ENCODE measurements at places on chromosomes 16 and 17. TPM values are rescaled to one million over a fixed set of nuclear protein-coding genes. Genes with fewer than 3 reads are reported as not detected.

- no peak overlapping the region for H3K4me3 ChIP-seq
- H3K4me1 ChIP-seq: no peaks in the 10 kb centered on the region
- H3K27ac ChIP-seq: no peak overlapping the region
Observed at GRCh38 chr16:28324887-28325279, 32.6 kb downstream of the SBK1 start.

XYLT1 gene
- total RNA-seq: 11.1 TPM

- H3K27me3 ChIP-seq: no peaks in the 10 kb centered on the region
- peaks cover 24% of the 10 kb centered on the region for H3K4me1 ChIP-seq
- DNase-seq: peak; percentile 69
- no peak overlapping the region for H3K4me3 ChIP-seq
Observed at GRCh38 chr16:11677451-11677951, 9.2 kb downstream of the SNN start.

GAS7 gene
- 5.0 TPM for total RNA-seq

DNA sequence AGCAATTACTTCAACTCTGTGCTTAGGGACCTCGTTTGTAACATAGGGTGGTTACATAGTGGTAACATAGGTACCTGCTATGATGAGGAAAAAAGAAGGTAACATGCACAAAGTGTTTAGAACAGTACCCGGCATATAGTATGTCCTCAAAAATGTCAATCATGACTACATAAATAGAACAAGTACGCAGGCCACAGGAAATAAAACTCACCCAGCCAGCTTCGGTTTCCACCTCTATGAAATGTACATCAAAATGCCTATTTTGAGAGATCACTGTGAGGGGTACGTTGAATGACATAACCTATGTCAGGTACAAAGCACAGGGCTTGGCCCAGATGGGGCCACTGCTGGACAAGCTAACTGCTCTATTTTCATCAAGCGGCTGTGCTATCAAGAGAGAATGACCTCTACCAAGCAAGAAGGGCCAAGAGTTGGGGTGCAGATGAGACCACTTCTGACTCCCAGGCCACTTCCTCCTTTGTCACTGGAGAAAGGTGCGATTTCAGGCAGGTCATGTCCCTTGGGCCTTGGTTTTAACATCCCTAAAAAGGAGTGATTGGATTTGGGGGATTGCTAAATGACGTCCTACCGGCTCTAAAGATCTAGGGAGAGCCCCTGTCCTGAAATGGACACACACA is 45.4 kb downstream of the WSB1 start:
- no peak overlapping the region for H3K4me3 ChIP-seq
- no peak overlapping the region for H3K27ac ChIP-seq
- DNase-seq: no peak
- H3K36me3 ChIP-seq: no peaks in the 10 kb centered on the region

USP43 gene
- not detected for total RNA-seq

GRAPL gene
- total RNA-seq: not detected
